ENCODE measurements at places on chromosomes 5 and 9.

DNA sequence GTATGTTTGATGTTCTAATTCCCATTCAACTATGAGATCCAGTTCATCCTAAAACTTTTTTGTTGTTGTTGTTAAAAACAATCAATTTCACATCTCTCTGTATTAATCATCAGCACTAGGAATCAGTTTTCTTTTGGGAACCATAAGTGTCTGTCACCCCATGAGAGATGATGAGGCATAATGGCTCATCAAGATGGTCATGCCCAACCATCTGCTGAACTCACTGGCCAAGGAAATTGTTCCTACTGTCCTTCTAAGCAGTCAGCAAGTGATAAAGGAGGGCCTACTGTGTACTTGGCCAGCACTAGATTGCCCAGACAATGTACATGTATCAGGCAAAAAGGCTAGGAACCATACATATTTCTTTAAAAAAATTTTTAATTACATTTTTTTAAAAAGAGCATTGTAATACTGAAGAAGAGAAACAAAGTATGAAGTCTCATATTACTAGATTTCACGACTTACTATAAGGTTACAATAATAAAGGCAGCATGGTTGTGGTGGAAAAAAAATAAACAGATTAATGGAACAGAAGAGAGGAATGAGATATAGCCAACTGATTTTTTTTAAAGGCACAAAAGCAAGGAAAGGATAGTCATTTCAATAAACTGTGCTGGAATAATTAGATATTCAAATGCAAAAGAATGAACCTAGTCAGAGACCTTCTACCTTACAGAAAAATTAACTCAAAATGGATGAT lies 458.3 kb downstream of the SPOCK1 start:
- DNase-seq, result no peak

DNA sequence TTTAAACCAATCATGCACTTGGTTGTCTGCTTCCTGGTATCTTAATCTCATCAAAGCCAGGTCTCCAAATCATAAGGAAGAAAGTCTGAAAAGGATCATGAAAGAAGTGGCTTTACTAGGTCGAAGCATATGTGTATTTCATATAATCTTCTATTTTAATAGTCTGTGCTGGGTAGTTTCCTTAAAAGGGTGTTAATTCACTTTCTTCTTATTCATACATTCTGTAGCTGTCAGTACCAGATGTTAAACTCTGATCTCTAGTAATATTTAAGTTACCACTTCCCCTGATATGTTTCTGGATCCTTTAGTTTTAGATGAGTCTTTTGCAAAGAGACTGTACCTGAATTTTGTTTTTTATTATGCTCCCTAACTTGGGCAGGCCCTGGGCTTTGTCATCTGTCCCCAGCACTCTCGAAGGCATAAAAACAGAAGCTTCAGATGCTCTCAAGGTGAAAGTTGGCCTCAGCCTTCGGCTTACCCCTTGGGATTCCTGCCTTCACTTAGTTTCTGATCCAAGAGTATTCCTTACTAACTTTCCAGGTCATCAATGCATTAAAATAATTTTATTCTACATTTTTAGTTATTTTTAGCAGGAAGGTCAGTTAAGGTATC lies 15.0 kb upstream of the LNPEP start:
- DNase-seq, result no peak

DNA sequence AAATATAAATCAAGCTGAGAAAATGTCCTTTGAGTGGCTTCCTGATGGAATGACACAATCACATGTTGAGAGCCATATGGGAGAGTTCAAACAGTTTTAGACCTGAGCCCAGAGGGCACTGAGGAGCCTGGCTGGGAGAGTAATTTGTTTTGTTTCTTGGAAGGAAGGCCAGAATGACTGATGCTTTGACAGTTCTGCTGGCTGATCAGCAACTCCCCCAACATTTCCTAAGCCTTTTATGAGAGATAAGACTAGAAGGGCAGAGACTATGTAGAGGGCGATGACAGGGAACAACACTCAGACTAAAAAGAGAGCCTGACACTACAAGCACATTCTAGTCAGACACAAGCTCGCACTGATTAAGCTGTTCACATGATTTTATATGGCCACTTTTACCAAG lies 169.2 kb downstream of the COX7C start:
- no peak for DNase-seq

- DNase-seq, result no peak
Observed at GRCh38 chr9:108468364-108468763, 387.4 kb downstream of the ACTL7B start.
